ENCODE measurements at places on chromosomes 1 and 21. TPM values are rescaled to one million over a fixed set of nuclear protein-coding genes. Genes with fewer than 3 reads are reported as not detected.

- peaks cover 3% of the 10 kb centered on the region for H3K4me1 ChIP-seq
- H3K4me3 ChIP-seq, result no peak overlapping the region
- peaks cover 16% of the 10 kb centered on the region for H3K36me3 ChIP-seq
- no peak overlapping the region for H3K27ac ChIP-seq
Observed at GRCh38 chr1:94522304-94522703, 19.3 kb downstream of the F3 start.

GRCh38 chr1:209643285-209644020 is 8.8 kb downstream of the LAMB3 start:
- peaks cover 79% of the 10 kb centered on the region for H3K4me1 ChIP-seq
- H3K4me3 ChIP-seq, result no peak overlapping the region
- peak overlapping the region; percentile 90 for H3K27ac ChIP-seq

The IQCC gene
- 0.71 TPM for total RNA-seq

GRCh38 chr1:218939095-218939494 is 234.6 kb upstream of the LYPLAL1 start:
- no peaks in the 10 kb centered on the region for H3K36me3 ChIP-seq
- no peak overlapping the region for H3K4me3 ChIP-seq
- peaks cover 11% of the 10 kb centered on the region for H3K4me1 ChIP-seq
- DNase-seq, result no peak

DNA sequence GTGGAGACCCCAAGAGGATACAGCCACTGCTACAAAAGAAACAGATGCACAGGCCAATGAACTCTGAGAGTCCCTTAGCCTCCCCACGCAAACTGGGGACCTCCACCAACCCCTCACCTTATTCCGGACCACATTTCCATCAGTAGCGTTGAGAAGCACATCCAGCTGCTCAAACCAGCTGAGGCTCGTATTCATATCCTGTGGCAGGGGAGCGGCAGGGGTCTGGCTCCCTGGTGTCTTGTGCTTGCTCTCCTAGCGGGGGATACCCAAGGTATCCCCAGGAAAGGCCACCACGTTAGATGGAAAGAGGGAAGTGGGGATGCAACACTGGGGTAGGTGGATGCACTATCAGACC is 481 bp downstream of the CCDC163 start:
- peak overlapping the region; percentile 77 for H3K4me3 ChIP-seq
- H3K36me3 ChIP-seq, result no peaks in the 10 kb centered on the region
- no peaks in the 10 kb centered on the region for H3K27me3 ChIP-seq
- peaks cover 25% of the 10 kb centered on the region for H3K4me1 ChIP-seq

The TAL1 gene
- total RNA-seq, result 4.3 TPM

GRCh38 chr21:33132054-33132453 is 62.1 kb downstream of the OLIG1 start:
- no peak for DNase-seq
- no peak overlapping the region for H3K4me3 ChIP-seq
- H3K4me1 ChIP-seq, result peaks cover 9% of the 10 kb centered on the region
- H3K27ac ChIP-seq, result no peak overlapping the region

DNA sequence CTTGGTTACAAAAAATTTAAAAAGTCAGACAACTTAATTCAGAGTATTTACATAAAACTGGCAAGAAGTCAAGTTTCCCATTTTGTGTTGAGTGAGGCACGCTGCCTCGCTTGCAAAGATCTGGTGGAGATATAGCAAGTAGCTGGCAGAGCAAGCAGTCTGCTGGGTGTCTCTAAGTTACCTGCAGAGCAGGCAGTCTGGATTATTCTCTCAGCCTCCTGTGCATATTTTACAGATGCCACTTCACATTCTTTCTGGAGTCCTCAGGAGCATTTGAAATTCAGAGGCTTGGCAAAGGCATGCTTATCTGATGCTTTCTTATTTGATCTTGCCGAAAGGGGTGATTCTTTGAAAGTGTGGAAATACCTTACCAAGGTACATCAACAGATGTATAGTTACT is 640.4 kb upstream of the ADGRL4 start:
- no peak overlapping the region for H3K4me3 ChIP-seq
- no peaks in the 10 kb centered on the region for H3K27me3 ChIP-seq
- no peaks in the 10 kb centered on the region for H3K36me3 ChIP-seq
- no peak for DNase-seq

GRCh38 chr1:202214089-202214843 is 20.7 kb downstream of the LGR6 start:
- peak overlapping the region; percentile 60 for H3K4me3 ChIP-seq
- no peaks in the 10 kb centered on the region for H3K36me3 ChIP-seq
- no peak overlapping the region for H3K27ac ChIP-seq
- peaks cover 10% of the 10 kb centered on the region for H3K4me1 ChIP-seq

- DNase-seq, result peak; percentile 74
- H3K27ac ChIP-seq, result peak overlapping the region; percentile 91
- no peaks in the 10 kb centered on the region for H3K27me3 ChIP-seq
- peak overlapping the region; percentile 84 for H3K4me3 ChIP-seq
Observed at GRCh38 chr1:201739492-201740085, 89.4 kb upstream of the IPO9 start.

GRCh38 chr1:218380125-218380977 is 35.2 kb downstream of the TGFB2 start:
- DNase-seq, result no peak
- no peaks in the 10 kb centered on the region for H3K27me3 ChIP-seq
- H3K27ac ChIP-seq, result no peak overlapping the region
- H3K36me3 ChIP-seq, result no peaks in the 10 kb centered on the region
- peaks cover 16% of the 10 kb centered on the region for H3K4me1 ChIP-seq
- H3K4me3 ChIP-seq, result no peak overlapping the region

- H3K27ac ChIP-seq, result peak overlapping the region; percentile 48
- H3K4me1 ChIP-seq, result peaks cover 10% of the 10 kb centered on the region
- H3K36me3 ChIP-seq, result no peaks in the 10 kb centered on the region
- no peak overlapping the region for H3K4me3 ChIP-seq
Observed at GRCh38 chr1:36217670-36218069, 6.6 kb upstream of the THRAP3 start.

DNA sequence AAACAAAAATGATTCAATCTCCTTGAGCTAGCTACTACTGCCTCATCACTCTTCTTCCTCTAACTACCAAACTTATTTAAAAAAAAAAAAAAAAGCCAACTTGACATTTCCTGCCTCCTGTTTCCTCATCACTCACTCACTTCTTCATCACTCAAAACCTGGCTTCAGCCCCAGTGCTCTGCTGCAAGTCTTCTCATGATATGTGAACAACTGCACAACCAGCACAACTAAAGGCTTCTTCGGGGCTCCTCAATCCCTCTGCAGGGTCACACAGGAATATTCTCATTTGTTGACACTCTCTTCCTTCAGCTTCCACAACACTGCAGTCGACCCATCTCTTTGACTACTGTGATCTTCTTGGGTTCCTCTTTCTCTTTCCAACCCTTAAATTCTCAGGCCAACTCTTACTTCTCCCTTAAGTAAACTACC is 7.6 kb downstream of the MTF1 start:
- H3K36me3 ChIP-seq, result peaks cover 21% of the 10 kb centered on the region
- H3K4me1 ChIP-seq, result peaks cover 70% of the 10 kb centered on the region
- peak overlapping the region; percentile 1 for H3K27ac ChIP-seq

DNA sequence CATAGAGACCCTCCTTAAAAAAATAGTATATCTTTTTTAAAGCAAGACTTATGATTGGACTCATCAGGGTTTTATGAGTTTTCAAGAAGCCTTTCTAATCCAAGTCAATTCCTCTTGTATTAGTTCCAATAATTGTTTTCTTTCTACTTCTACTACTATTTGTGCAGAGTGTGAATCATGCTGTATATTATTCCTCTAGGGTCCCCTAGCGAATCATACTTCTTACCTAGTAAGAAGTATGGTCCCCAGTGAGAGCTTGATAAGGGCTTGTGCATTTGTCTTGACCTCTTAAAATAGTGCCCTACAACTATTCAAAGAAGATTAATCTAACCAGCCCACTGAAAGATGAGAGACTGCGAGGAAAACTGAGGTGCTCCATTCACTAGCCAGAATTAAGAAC is 715.7 kb upstream of the ZP4 start:
- H3K36me3 ChIP-seq, result no peaks in the 10 kb centered on the region
- no peak overlapping the region for H3K27ac ChIP-seq
- no peaks in the 10 kb centered on the region for H3K4me1 ChIP-seq

The ARHGAP29 gene
- 26.5 TPM for total RNA-seq
